AML-193 (cell line): ENCODE measurements at places on chromosomes 16 and 17.

DNA sequence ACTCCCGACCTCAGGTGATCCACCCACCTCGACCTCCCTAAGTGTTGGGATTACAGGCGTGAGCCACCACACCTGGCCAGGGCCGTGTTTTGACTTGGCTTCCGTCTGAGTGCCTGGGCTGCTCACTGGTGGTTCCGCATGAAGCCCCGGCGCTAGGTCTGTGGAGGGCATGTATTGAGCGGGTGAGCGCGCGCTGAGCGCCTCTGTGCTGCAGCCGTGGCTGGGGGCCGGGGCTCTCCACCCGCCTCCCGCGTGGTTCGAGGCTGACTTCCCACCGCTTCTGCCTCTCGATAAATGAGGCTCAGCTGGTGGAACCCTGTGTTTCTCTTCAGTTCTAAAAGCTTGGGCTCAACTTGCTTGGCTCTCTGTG, 38.9 kb upstream of the ATP2A3 start:
- no peak for DNase-seq

DNA sequence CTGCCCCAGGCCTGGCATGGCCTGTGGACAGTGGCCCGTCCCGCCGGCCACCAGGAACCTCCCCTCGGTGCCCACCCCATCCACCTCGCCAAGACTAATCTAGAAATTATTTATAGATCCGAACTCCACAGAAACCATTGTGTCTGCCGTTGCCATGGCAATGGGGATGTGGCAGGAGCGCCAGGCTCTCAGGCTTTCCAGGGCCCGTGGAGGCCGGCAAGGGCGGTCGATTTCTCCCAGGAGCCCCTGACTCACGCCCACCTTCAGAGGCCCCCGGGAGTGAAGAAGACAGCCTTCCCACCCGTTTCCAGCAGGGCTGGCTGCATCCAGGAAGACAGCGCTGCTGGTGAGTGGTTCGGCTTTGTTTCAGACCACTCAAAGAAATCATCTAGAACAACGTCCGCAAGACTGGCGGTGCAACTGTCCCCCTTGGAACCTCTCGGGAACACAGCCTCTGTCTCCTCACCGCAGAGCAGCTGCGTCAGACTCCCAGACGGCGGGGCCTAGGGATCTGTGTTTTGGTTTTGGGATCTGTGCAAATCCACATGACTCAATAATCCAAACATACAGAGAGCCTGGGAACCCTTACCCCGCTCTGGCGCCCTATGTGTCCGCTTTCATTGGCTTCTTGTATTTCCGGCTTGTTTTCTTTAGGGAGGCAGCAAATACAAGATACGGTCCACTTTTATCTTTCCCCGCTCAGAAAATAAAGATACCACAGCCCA, 48.5 kb upstream of the ZCCHC14 start:
- no peak for DNase-seq

GRCh38 chr17:855569-855968, 73.4 kb downstream of the MRM3 start:
- DNase-seq: no peak

DNA sequence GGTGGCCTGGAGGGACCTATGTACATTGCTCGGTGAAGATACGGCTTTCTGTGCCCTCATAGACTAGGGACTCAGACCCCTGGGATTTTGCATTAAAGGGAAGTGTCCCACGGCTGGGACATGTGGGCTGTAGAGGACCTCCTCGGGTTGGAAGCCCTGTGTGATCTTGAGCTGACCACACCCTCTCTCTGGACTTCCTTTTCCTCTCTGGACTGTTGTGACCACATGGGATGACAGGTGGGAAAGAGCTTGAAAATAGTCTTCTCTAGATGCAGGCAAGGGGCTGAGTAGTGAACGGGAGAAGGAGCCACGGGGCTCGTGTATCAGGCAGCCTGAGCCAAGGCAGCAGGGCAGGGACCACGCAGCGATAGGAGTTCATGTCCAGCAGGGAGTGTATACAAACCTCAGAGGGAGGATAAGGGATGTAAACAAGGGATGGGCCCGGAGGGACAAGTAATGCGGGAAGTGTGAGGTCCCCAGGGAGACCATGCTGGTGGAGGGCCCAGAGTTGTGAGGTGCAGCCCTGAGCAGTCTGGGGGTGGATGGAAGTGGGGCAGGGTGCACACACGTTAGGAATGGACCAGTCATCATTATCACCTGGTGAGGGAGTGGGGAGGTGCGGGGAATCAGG, 4.5 kb upstream of the SLC4A1 start:
- DNase-seq: no peak

DNA sequence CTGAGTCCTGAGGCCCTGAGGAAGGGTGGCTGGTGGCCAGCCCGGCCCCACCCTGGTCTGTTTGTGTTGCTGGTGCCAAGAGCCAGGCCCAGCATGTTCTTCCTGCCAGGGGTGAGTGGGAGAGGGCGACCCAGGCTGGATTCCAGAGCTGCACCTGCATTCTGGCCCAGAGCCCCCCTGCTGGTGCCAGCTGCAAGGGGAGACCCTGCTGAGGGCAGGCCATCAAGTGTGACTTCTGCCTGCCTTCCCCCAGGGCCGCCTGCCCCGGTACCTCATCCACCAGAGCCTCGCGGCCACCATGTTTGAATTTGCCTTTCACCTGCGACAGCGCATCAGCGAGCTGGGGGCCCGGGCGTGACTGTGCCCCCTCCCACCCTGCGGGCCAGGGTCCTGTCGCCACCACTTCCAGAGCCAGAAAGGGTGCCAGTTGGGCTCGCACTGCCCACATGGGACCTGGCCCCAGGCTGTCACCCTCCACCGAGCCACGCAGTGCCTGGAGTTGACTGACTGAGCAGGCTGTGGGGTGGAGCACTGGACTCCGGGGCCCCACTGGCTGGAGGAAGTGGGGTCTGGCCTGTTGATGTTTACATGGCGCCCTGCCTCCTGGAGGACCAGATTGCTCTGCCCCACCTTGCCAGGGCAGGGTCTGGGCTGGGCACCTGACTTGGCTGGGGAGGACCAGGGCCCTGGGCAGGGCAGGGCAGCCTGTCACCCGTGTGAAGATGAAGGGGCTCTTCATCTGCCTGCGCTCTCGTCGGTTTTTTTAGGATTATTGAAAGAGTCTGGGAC, 2.4 kb upstream of the TCAP start:
- DNase-seq: no peak

- DNase-seq: no peak
These were observed 35.1 kb upstream of the CREBBP start for GRCh38 chr16:3915426-3916260.

GRCh38 chr16:14013571-14014283, 57.4 kb upstream of the MRTFB start:
- DNase-seq: no peak

GRCh38 chr17:64778240-64779097, 116.4 kb upstream of the SMURF2 start:
- DNase-seq: no peak

DNA sequence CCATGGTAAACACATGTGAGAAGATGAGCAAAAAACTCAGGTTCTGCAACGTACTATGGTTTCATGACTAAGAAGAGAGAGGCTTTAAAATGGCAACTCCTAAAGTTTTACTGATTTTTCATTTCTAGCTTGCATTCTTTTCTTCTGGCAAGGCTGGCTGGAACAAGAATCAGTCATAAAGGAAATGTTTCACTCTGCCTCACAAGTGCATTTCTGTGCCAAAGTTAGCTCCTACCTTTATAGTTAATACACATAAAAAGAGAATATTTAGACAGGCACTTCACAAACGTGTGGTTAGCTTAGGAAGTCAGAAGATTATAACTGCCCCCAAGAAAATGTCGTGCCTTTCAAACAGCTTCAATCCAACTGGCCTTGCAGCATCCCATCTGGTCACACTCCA, 417.1 kb upstream of the CDH11 start:
- no peak for DNase-seq

GRCh38 chr17:42723636-42724035, 21.2 kb downstream of the EZH1 start:
- DNase-seq: no peak

DNA sequence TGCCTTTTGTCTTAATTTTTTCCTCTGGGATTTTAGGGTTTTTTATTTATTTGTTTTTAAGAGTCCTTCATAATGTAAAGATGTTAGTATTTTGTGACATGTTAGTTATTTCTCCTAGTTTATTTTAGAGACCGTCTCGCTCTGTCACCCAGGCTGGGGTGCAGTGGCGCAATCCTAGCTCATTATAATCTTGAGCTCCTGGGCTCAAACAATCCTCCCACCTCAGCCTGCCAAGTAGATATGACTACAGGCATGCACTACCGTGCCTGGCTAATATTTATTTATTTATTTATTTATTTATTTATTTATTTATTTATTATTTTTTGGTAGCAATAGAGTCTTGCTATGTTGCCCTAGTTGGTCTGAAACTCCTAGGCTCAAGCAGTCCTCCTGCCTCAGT, 37.4 kb upstream of the ARHGAP17 start:
- DNase-seq: no peak

GRCh38 chr16:35252356-35252936, 1793.0 kb downstream of the TP53TG3F start:
- DNase-seq: no peak

GRCh38 chr16:84995663-84996062, 15.7 kb downstream of the ZDHHC7 start:
- DNase-seq: no peak

DNA sequence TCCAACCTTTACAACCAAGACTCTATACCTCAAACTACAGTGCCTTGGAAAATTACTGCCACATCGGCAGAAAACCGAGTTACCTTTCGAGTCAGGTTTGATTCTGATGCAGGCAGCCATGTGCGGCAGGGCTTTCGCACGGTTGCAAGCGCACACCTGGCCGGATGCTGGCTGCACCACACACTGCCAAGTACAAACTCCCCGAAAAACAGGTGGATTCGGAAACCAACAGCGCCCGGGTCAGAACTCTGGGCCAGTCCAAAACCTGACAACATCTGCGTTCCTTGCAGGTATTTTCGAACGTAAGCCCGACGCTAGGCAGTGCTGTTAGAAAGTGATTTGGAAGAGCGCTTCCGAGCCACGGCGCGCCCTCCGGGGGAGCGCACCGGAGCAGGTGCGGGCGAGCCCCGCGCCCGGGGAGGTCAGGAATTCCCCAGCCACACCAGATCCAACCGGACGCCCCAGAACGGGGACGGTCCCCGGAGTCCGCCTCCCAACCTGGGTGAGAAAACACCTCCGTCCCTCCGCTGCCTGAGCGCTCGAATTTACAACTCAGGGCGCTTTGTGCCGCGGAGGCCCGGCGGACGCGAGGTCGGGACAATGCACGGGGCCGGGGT, 1.2 kb downstream of the USP7 start:
- DNase-seq: no peak

GRCh38 chr17:61648587-61648986, 57.6 kb upstream of the NACA2 start:
- DNase-seq: no peak

GRCh38 chr16:47826070-47826469, 329.7 kb downstream of the ABCC12 start:
- no peak for DNase-seq

- no peak for DNase-seq
These were observed 158.8 kb downstream of the AATF start for GRCh38 chr17:37107406-37108083.

- no peak for DNase-seq
These were observed 87.5 kb downstream of the SEC14L1 start for GRCh38 chr17:77228241-77228752.

- DNase-seq: no peak
These were observed 34.0 kb downstream of the PLCD3 start for GRCh38 chr17:45098081-45098868.

DNA sequence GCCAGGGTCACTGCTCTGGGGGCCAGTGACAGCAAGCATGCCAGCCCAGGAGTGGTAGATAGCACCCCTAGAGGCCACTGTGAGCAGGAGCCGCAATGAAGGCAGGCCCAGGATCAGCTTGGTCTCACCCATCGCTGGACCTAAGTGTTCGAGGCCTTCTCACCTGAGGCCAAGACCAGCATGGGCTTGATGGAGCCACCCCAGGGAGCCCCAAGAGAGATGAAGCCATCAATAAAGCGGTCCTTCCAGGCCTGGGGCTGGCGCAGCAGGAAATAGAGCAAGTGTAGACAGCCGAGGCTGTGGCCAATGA, 1.8 kb downstream of the LCAT start:
- DNase-seq: peak; percentile 48

DNA sequence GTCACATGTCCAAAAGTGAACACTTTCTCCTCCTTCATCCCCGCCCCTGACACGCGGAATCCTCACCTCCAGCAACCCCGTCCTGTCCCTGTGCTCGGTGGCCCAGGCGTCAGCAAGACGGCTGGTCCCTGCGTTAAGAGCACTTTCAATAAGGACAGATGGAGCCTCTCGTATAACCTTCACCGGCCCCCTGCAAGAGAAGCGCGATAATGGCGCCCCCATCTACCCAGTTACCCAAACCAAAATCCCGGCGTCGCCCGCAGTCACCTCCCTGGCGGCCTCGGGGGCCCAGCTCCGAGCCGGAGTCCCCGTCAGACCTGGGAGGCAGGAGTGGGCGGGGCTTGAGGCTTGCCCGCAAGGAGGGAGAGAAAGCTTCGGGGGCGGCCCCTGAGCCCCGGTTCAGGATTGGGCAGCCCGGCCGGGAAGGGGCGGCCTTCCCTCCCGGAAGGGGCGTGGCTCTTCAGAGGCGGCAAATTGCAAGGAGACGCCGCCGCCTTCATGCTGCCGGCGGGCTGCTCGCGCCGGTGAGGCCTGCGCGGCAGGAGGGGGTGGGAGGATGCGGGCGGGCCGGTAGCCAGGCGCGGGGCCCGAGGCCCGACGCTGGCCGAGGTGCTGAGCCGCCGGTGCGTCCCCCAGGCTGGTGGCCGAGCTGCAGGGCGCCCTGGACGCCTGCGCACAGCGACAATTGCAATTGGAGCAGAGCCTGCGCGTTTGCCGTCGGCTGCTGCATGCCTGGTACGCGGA, at the start of gene TEDC2:
Gene TEDC2, plus strand, starts transcription at position 463 of the 744 bp plus-strand sequence. Its CDS starts 36 bp downstream, at position 499.
- DNase-seq: peak; percentile 92

DNA sequence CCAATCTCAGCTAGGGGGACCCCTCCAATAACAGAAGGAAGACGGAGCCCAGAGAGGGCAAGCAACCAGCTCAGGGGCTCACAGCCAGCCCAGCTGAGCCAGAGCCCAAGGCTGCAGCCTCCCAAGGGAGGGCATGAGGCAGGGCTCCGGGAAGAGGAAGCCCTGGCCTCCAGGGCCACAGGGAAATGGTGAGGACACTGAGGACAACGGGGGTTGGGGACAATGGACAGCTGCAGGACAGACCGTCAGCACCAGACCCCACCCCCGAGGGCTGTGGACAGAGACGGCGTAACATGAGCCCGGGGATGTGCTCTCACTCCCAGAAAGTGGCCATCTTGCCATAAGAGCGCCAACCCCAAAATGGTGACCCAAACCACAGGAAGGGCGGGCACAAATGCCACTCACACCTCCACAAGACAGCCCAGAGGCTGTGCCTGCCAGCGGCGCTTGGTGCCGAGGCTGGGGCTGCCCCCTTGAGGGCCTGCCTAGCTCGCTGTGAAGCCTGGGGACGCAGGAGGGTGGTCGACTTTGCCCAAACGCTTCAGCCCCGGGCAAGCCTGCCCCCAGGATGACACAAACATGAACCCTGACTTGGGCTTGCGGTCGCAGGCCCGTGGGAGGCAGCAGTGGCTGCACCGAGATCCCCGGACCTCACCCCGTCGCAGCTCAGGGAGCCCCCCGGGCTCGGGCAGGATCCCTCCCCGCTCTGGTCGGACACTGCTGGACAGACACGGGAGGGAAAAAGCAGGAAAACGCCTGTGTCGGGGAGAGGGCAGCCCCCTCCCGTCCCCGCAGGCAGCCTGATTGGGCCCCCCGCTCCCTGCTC, 10.5 kb downstream of the PIMREG start:
- no peak for DNase-seq

GRCh38 chr16:50021544-50021943, 3.5 kb upstream of the CNEP1R1 start:
- DNase-seq: no peak
